Epithelial cell of proximal tubule (primary cell): ENCODE measurements at places on chromosomes 2 and 18. TPM values are rescaled to one million over a fixed set of nuclear protein-coding genes. Genes with fewer than 3 reads are reported as not detected.

DNA sequence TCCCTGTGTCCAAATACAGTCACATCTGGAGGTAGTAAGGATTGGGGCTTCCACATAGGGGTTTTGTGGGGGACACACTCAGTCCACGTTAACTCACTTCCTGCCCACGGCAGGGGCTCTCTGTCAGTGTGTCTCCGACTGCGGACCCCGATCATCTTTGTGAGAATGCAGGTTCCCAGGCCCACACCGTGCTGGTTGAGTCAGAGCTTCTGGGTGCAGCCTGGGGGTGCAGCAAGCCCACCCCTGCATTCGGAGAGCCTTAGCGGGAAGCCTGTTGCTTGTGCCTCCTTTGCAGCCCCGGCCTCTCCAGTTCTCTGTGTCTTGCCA is 28.0 kb downstream of the HPCAL1 start:
- no peak for DNase-seq

GRCh38 chr2:60353406-60353800 is 200.1 kb downstream of the BCL11A start:
- DNase-seq, result no peak

DNA sequence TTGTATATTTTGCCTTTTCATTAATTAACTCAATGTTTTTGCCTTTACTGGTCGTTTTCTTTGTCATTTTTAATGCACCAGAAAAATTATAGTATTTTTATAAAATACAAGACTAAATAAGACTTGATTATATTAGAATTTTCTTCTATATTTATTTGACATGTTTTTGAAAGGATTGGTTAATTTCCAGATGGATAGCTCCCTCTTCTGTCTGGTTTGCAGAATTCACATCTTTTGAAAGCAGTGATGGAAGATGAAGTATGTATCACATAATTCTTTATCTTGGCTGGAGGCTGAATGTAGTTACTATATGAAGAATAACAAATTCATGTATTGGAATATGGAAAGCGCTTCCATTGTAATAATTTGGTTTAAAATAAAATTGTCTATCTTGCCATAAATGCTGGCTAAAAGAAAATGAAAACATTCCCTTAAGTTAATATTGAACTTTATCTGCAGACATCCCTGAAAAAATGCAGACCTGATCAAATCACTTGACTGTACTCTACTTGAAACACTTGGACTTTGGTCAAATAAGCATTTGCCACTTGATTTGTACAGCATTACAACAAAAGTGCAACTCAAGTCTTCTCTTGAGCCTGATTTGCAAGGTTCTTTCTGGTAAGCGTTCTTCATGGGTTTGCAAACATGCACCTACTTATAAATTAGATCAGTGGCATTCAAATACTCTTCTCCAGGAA is 86.3 kb upstream of the EFEMP1 start:
- no peak for DNase-seq

SEPTIN10 gene
- 64.0 and 80.6 TPM in 2 replicates for total RNA-seq

DNA sequence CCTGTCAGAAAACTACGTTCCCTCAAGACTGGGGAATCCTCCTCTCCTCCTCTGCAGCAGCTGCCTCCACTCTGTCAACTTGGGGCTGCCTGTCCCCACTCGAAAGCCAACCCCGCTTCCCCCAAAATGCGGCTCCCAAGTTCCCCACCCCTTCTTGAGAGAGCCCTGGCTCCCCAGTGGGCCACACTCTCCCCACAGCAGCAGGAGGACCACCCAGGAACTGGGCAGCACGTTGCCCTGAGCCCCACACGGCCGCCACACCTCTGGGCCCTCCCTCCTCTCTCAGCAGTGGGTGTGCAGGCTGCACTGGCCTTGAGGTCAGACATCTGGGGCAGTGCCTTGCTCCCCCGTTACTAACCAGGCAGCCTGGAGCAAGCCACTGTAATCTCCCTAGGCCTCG is 9.6 kb upstream of the TEX51 start:
- no peak for DNase-seq
